ENCODE measurements at places on chromosomes 2 and 18. TPM values are rescaled to one million over a fixed set of nuclear protein-coding genes. Genes with fewer than 3 reads are reported as not detected.

The OXER1 gene
- not detected for total RNA-seq

The ITPRIPL1 gene
- 1.4 TPM for total RNA-seq

The AQP4 gene
- total RNA-seq, result not detected

The SP140 gene
- 0.36 TPM for total RNA-seq

The MC2R gene
- not detected for total RNA-seq

The SLC4A3 gene
- total RNA-seq, result 2.5 TPM

The SERPINB4 gene
- total RNA-seq, result not detected

The BUB1 gene
- total RNA-seq, result 7.1 TPM

The ICA1L gene
- total RNA-seq, result 8.7 TPM

The DNAH6 gene
- total RNA-seq, result 0.36 TPM

The NXPH2 gene
- total RNA-seq, result not detected

The SLC14A1 gene
- total RNA-seq, result 136 TPM

The PDE1A gene
- 42.0 TPM for total RNA-seq

The SLC8A1 gene
- total RNA-seq, result 82.9 TPM

The CRACDL gene
- total RNA-seq, result not detected

The LOXL3 gene
- total RNA-seq, result 97.4 TPM

The MBOAT2 gene
- total RNA-seq, result 56.6 TPM

The ECEL1 gene
- not detected for total RNA-seq

The PSTPIP2 gene
- 6.8 TPM for total RNA-seq

The CPS1 gene
- total RNA-seq, result 21.7 TPM

The COL6A3 gene
- total RNA-seq, result 4,247 TPM

The FLACC1 gene
- total RNA-seq, result 1.5 TPM

The ELAC1 gene
- 6.5 TPM for total RNA-seq

The C1GALT1C1L gene
- total RNA-seq, result 1.2 TPM

Measured in osteoblast (primary cell).